ENCODE measurements at places on chromosomes 16 and 17.

GRCh38 chr17:29771546-29771945 lies 148.8 kb upstream of the CORO6 start:
- DNase-seq, result no peak

DNA sequence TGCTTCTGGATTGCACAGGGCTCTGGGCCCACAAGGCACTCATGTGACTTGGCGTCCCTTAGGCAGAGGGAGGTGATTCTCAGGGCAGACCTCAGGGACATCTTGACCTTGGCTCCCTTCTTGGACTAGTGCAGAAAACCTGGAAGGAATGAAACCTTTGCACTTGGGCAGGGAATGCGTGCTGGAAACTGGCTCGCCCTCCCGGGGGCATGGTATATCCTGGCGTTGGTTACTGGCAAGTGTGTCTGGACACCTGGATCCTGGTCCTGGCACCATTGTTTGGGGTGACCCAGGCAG lies 63.5 kb upstream of the LGALS9 start:
- no peak for DNase-seq

- DNase-seq, result no peak
Measured at GRCh38 chr17:62188713-62189112, 123.6 kb upstream of the MED13 start.

- DNase-seq, result no peak
Measured at GRCh38 chr16:70720425-70721201, 34.8 kb upstream of the MTSS2 start.

- no peak for DNase-seq
Measured at GRCh38 chr17:82898976-82899514, 59.2 kb upstream of the ZNF750 start.

DNA sequence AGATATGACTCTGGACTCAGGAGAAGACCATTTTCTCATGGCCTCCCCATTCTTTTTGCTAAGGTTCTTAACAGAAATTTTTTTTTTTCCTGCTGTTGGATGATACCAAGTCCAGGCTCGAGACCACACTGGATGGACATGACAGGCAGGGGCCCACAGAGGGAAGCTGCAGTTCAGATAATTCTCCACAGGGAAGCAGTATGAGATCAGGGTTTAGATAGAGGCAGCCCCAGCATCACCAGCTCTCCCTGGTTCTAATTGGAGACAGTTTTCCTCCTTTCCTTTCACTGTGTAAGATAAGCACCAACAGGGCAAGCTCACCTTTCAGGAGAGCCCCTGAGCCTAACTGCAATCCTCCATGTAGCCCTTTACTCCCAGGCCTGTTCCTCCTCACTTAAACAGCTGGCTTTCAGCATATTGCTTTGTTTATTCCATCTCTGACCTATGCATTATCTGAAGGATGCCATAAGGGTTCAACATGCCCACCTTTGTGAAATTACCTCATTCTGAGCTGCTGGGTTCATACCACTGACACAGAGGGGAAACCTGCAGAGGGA lies 108.1 kb downstream of the SNX11 start:
- no peak for DNase-seq

DNA sequence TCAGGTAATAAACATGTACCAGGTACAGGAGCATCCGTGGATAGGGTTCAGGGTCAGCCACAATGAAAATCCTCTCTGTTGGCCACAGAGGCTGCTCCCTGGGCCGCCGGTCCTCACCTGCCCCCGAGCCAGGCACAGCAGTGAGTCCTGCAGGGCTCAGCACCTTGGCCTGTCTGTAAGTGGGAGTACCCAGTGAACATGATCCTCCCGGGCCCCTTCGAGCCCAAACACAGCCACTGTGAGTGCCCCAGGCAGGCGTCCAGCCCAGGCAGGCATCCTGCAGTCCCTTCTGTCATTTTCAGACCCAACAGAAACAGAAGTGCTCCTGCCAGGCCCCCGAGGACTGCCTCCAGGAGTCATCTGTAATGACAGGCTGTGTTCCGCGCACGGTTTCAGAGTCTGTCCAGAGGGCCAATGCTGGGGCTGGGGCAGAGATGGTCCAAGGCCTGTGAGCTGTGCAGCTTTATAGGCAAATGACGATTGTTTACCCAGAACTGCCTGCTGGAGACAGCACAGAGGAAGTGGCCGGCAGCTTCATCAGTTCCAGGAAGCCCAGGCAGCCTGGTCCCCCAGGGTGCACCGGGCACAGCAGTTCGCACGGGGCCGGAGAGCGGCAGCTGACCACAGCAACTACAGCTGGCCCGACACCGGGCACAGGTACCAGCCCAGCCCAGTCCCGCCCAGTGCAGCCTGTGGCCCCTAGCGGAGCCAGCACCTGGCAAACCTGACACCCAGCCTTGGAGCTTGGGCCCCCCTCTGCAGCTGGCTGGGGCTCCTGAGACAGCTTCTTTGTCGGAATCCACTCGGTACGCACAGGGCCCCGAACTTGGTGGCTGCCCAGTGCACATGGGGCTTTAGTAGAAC lies 13.2 kb downstream of the SLC7A5 start:
- DNase-seq, result peak; percentile 60

DNA sequence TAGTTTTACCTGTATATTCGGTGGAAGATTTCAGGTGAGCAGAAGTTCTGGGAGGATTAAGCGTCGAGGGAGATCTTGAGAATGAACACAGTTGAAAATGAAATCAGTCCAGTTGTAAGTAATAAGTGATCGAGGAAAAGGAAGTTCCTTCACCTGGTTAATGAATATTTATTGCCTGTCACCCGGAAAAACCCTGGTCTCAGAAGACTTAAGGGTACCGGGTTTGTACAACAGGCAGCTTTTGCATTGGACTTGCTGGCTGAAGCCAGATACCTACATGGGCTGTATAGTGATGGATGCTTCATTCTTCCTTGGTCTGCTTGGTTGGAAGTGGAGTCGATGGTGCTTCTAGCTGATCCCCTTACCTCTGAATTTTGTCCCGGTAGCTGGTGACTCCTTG lies 72.7 kb downstream of the PRKCA start:
- no peak for DNase-seq

DNA sequence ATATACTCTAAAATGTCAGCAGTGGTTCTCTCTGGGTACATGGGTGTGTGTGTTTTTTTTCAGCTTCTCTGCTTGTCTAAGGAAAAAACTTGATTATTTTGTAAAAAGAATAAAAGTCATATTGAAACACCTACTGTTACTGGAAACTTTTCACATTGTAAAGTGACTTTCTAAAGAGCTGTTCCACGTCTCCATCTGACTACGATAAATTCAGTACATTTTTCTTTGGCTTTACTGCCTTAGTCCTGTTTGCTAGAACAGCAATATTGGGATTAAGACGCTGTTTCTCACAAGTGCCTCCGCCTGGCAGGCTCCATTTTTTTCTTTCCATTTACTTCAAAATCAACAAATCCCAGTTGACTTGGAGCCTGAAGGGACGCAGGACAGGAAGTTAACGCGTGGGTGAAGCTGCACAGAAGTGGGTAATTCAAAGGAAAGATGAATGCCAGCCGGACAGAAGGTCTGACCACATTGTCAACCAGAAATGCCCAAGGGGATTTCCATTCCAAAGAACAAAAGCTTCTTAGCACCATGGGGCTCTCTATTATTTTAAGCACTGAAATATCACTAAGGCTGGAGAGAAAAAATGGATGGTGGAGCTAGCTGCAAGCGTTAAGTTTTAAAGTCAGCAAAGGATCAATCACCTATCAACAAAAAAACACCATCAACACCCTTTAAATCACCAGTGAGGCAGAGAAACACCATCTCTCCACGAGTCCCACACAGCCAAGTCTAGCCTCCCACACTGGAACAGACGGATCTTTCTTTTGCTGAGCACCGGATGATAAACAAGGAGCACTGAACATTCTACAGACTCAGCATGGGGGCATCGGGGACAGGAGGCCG lies 8.4 kb downstream of the GLOD4 start:
- peak; percentile 44 for DNase-seq

DNA sequence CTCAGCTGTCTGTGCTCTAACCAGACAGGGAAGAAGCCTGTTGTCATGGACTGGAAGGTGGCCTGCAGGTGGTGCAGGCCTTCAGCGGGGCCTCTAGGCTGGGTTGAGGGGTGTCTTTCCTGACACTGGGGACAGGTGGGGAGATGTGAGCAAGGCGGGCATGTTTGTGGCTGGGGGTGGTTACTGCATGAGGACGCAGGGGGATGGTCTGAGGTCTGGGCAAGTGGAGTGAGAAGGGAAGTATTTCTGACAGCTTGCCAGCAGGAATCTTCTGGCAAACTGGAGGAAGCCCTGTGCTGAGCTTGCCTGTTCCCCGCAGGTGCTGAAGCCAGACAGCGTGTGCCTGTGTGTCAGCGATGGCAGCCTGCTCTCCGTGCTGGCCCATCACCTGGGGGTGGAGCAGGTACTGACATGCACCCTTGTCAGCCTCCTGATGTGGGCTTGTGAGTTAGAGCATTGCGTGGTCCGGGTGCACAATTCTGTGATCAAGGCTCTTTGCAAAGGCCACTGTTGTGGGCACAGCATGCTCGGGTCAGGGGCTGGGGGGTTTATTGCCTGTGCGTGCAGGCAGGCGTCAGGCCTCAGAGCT lies 36.2 kb downstream of the PRMT7 start:
- no peak for DNase-seq

- DNase-seq, result no peak
Measured at GRCh38 chr17:30858556-30859250, 26.9 kb downstream of the ATAD5 start.

- peak; percentile 18 for DNase-seq
Measured at GRCh38 chr16:88905563-88905962, 39.1 kb upstream of the PABPN1L start.

- no peak for DNase-seq
Measured at GRCh38 chr17:78939615-78940014, 14.4 kb upstream of the TIMP2 start.
